ENCODE measurements at places on chromosomes 4 and X. TPM values are rescaled to one million over a fixed set of nuclear protein-coding genes. Genes with fewer than 3 reads are reported as not detected.
A peak's percentile ranks its signal among the peaks of the same experiment; 100 is the strongest.

Gene PGAM4
- total RNA-seq = not detected

Gene ZNF185
- total RNA-seq = 1.9 TPM

Gene NR3C2
- 23.6 TPM for total RNA-seq

Gene ABCD1
- 16.4 TPM for total RNA-seq

Gene PDLIM5
- 1,145 TPM for total RNA-seq

Gene SLIT2
- total RNA-seq = 12.1 TPM

Gene DMRTC1B
- not detected for total RNA-seq

DNA sequence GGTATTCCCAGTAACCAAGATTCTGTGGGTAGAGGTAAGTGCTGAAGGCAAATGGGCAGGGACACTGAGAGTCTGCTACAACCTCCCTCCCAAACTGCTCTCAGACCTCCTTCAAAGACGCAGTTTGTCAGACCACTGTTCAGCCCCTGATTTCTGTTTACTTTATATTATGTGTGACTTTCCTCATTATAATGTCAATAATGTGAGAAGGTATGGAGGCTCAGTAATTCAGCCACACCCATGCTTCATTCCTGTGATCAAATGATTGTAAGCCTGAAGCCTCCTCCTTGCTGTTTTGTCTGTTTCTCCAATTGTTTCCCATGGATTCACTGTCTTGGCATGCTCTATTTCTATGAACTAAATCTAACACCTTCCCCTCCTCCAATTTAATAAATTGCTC is 75.6 kb downstream of the SYTL5 start:
- no peak for DNase-seq

DNA sequence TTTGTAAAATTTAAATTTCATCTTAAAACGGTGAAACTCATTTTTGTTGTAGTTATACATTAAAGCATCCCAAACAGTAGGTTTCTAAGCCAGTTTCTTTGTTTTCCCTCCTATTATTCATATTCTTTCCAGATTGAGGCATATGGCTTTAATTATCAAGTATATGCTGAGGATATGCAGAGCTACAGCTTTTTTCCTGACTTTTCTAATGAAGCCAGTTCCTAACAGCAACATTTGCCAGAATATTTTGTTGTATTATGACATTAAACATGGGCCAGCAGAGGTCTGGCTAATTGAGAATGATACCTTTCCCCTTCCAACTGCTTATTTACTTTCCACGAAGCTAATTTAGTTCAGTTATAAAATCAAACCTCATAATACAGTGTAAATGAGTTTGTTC is 75.3 kb downstream of the SLIT2 start:
- DNase-seq = no peak

- no peak for DNase-seq
Observed at GRCh38 chr4:173917255-173917960, 366.1 kb downstream of the FBXO8 start.

GRCh38 chr4:184775854-184776555 is 42.1 kb upstream of the CENPU start:
- DNase-seq = no peak

DNA sequence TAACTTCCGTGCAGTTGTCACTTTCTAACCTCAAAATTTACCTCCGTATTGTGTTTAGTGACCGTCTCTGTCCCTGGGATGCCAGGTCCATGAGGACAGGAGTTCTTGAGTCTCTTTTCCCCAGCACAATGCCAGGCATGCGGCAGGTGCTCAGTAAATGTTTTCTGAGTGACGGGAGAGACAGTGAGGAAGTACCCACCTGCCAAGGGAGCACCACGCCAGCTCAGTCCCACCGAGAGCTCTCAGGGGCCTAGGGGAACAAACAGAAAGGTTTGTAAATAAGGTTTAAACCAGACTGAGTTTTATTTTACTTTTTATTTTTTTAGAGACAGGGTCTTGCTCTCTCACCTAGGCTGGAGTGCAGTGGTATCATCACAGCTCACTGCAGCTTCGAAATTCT is 81.5 kb upstream of the NKX1-1 start:
- DNase-seq = peak; percentile 0

DNA sequence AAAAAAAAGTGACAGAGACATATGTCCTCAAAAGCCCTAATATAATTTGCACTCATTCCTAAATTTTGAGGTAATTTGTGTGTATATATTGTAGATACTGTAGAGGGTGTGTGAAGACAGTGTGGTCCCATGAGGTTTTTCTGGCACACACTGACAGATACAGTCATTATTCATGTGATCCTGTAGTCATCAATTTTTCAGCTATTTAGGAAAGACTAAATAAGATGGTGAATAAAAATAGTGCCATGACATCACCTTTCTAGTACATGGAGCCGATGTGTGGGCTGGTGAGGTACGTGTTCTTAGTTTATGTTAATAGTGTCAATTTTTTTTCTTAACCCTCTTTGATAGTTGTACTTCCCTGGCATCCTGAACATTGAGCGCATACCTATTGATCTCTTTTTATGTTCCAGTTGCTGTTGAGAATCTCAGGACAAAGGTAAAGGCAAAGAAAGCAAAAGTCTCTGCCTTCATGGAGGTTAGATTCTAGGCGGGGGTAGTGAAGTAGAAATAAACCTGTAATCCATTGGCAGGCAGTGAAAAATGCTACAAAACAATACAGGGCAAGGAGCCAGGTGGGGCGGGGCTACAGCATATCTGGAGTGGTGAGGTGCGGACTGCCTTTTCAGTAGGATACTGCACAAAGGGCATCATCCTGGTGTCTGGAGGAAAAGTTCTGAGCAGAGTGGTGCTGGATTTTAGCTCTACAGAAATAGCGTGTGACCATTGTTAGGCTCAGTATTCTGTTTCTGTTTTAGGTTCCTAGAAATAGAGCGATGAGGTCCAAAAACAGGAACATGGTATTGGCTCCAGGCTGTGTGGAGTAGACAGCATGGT is 93.8 kb downstream of the ARHGAP10 start:
- no peak for DNase-seq

Measured in Right ventricle myocardium inferior (tissue), 1 donor.